ENCODE measurements at places on chromosomes 16 and 17.

- no peak for DNase-seq
Observed at GRCh38 chr16:27369806-27370205, 32.2 kb upstream of the IL21R start.

DNA sequence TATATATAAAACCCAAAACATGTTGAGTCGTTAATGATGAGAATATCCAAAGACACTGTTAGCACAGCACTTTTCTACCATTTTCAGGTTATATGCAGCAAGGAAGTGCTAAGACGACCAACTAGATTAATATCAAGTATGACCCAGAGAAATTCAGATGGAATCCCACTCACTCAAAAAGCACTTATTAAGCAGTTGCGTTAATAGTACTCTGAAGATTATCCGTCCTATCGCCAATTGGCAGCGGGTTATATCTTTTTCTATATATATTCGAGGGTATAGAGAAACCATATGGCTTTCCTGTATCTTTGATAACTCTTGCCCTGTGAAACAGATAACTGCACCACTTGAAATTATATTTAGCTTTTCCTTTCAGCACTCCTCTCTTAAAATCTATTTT is 1.1 kb downstream of the CRLF3 start:
- no peak for DNase-seq

GRCh38 chr17:44331249-44331760 is 6.7 kb upstream of the SLC25A39 start:
- DNase-seq, result peak; percentile 45

DNA sequence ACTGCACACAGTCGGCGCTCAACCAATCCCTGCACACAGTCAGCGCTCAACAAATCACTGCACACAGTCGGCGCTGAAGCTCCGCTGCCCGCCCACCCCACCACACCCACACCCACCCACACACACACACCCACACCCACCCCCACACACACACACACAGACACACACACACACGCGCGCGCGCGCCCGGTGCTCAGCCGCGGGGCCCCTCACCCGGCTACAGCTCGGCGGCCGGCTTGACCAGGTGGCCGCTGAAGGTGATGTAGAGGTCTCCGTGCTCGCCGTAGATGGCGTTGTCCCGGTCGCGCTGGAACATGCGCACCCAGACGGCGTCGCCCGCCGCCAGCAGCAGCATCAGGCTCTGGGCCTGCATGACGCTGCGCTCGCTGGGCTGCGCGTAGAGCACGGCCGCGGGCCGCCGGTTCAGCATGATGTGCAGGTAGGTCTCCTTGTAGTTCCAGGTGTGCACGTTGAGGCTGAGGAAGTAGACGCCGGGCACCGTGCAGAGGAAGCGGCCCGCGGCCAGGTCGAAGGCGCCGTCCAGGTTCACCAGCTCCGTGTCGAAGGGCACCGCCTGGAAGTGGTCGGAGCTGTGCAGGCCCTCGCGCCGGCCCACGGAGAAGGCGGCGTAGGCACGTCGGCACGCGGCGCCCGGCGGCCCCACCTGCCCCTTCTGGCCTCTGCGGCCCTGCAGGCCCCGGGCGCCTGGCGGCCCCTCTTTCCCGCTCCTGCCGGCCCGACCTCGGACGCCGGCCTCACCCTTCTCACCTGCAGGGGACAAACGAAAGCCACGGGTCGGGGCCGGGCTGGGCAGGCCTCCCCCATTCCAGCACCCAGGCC is 2.5 kb downstream of the C1QTNF8 start:
- DNase-seq, result no peak

DNA sequence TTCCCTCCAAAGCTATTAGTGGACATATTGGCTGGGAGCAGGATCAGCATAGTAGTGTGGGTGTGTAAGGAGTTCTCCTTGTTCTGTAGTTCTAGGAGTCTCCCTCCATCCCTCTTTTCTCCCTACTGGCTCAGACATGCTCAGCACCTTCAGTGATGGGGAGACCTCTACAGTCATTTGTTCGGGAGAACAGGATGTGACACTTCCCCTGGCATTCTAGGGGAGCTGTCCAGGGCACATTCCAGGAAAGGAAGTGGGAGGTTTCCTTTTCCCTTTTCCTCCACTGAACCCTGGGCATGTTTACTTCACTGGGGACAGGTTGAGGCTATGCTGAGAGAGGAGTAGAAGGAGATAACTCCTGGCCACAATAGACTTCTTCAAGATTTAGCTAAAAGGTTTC is 86.5 kb downstream of the MYH13 start:
- DNase-seq, result no peak

DNA sequence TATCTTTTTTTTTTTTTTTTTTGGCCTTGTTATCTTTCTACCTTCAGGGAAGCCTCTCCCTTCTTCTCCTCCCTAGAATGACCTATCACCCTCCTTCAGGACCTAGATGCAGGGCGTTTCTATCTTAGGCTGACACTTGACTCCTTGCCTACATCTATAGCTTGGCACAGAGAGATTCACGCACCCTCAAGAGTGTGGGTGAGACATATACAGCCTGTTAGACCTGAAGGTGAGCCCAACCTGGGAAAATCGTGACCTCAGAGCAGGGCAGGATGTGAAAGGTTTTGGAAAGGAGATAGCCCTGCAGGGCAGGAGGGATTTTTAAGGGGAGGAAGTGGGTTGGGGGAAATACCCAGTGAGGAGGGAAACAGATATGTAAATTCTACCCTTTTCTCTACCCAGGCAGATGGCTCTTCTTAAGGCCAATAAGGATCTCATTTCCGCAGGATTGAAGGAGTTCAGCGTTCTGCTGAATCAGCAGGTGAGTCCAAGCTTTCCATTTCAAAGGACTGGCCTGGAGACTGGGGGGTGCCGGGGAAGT is at the start of gene AHSP:
AHSP (plus strand) TSS at position 167 of the 541 bp plus-strand sequence; CDS start at position 407, 240 bp downstream.
- DNase-seq, result no peak
